ENCODE measurements at places on chromosomes 12 and 14. TPM values are rescaled to one million over a fixed set of nuclear protein-coding genes. Genes with fewer than 3 reads are reported as not detected.

DNA sequence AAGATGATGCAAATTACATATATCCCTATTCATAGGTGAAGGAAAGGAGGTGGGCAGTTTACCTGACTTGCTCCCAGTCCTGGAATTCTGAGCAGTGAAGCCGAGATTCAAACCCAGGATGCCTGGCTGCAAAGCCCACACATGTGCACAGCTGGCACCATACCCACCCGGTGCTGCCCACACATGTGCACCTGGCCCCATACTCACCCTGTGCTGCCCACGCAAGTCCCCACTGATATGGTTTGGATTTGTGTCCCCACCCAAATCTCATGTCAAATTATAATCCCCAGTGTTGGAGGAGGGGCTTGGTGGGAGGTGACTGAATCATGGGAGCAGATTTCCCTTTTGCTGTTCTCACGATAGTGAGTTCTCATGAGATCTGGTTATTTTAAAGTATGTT lies 179.2 kb upstream of the C14orf180 start:
- H3K4me3 ChIP-seq: no peak overlapping the region
- H3K36me3 ChIP-seq: no peaks in the 10 kb centered on the region
- H3K27ac ChIP-seq: no peak overlapping the region
- H3K4me1 ChIP-seq: no peaks in the 10 kb centered on the region

DNA sequence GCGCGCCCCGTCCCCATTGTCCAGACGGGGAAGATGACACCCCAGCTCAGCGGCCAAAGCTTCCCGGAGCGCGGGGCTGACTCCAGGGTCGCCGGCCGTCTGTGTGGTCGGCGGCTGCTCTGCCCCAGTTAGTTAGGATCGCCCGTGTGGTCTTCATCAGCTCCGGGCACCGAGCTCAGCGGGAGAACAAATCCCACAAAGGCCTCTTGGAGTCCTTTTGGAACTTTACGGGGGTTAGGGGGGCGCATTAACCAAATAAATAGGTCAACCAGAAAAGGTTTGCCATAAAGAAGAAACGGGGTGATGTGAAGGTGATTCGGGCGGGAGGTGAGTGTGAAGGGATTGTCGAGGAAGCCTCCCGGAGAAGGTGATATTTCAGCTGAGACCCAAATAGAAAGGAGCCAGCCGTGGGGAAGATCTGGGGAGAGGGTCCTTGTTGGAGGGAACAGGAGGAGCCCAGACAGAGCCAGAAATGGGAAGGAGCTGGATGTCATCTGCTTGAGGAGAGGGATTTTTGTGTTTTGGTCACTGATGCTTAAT lies 697 bp downstream of the ATP6V0A2 start:
- no peaks in the 10 kb centered on the region for H3K36me3 ChIP-seq
- no peaks in the 10 kb centered on the region for H3K27me3 ChIP-seq
- no peak for DNase-seq
- peaks cover 4% of the 10 kb centered on the region for H3K4me1 ChIP-seq
- peak overlapping the region; percentile 74 for H3K27ac ChIP-seq

The GPRC5A gene
- 0.33 TPM for total RNA-seq

GRCh38 chr12:110638796-110639195 lies 24.9 kb downstream of the TCTN1 start:
- no peaks in the 10 kb centered on the region for H3K27me3 ChIP-seq
- no peak overlapping the region for H3K4me3 ChIP-seq
- H3K27ac ChIP-seq: no peak overlapping the region
- H3K4me1 ChIP-seq: no peaks in the 10 kb centered on the region
- H3K36me3 ChIP-seq: no peaks in the 10 kb centered on the region
- no peak for DNase-seq

GRCh38 chr12:49568442-49569162 lies 660 bp upstream of the MCRS1 start:
- H3K27ac ChIP-seq: no peak overlapping the region
- DNase-seq: no peak
- H3K4me1 ChIP-seq: peaks cover 21% of the 10 kb centered on the region
- peak overlapping the region; percentile 80 for H3K4me3 ChIP-seq
- no peaks in the 10 kb centered on the region for H3K27me3 ChIP-seq

DNA sequence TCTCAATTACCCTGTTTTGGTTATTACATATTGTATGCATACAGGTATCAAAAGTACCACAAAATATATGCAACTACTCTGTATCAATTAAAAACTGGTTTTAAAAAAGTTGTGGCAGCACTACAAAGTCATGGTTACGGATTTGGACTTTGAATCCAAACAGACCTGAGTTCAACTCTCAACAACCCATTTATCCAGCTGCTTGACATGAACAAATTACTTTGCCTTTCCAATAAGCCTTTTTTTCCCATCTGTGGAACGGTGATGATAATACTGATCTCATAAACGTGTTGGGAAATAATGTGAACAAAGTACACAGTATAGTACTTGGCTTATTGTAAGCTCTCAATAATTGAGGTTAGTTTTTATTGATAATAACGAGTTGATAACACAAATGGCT lies 85.0 kb downstream of the MNAT1 start:
- DNase-seq: no peak
- H3K27me3 ChIP-seq: no peaks in the 10 kb centered on the region
- H3K27ac ChIP-seq: no peak overlapping the region

The CRIP2 gene
- total RNA-seq: 71.2 TPM

DNA sequence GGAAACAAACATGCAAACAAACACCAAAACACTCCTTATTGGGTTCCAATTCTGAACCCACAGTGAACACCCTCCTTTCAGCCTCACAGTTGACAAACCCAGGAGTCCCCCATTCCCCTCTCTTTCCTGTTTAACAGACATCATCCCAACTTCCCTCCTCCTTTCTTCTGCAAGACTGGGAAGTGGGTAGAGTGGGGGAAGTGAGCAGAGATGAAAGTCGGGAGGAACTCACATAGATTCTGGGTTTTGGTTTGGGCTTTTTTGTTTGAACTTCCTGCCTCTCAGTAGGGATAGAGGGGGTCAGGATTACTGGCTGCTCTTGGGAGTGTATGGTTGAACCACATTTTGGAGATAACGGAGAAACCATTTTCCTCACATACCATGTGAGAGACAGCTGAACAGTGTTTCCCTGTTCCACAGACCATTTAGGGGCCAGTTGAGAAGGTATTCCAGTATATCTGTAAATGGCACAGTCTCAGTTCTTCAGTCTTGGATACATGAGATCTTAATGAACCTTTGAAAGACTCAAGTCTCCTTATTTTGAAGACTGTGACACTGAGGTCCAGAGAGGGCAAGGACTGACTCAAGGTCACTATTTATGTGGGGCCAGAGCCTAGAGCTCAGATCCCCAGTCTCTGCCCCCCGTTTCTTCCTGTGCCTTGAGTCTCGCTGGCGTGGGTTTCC lies 3.9 kb upstream of the GPR84 start:
- H3K4me3 ChIP-seq: peak overlapping the region; percentile 40
- no peaks in the 10 kb centered on the region for H3K27me3 ChIP-seq
- no peak overlapping the region for H3K27ac ChIP-seq
- H3K36me3 ChIP-seq: no peaks in the 10 kb centered on the region
- DNase-seq: no peak

GRCh38 chr12:124297856-124298255 lies 3.0 kb downstream of the RFLNA start:
- peaks cover 5% of the 10 kb centered on the region for H3K27me3 ChIP-seq
- DNase-seq: no peak
- no peaks in the 10 kb centered on the region for H3K36me3 ChIP-seq

The TMEM229B gene
- 27.8 TPM for total RNA-seq

The PIP4P1 gene
- total RNA-seq: 21.7 TPM

DNA sequence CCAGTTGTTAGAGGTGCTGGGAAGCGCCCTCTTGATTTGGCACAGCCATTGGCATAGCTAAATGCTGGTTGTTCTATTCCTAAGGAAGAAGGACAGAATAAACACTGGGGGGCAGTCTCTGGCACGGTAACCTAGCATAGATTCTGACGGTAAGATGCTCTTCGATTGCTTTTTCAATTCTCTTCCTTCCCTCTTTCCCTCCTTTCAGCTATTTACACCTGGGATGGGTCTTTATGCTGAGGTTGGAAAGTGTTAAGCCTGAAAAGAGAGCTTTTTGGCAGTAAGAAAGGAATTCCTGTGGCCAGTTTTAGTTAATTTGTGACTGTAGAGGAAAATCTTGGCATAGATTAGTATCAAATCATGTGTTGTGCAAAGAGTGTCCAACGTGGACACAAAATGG lies 162.8 kb downstream of the SNAPC1 start:
- H3K27ac ChIP-seq: no peak overlapping the region
- no peak for DNase-seq
- H3K4me3 ChIP-seq: no peak overlapping the region
- no peaks in the 10 kb centered on the region for H3K36me3 ChIP-seq
- H3K4me1 ChIP-seq: no peaks in the 10 kb centered on the region

GRCh38 chr12:74049348-74049747 lies 488.3 kb upstream of the ATXN7L3B start:
- no peak overlapping the region for H3K27ac ChIP-seq
- DNase-seq: no peak
- H3K36me3 ChIP-seq: no peaks in the 10 kb centered on the region
- H3K4me3 ChIP-seq: no peak overlapping the region
- H3K4me1 ChIP-seq: no peaks in the 10 kb centered on the region

GRCh38 chr12:25801734-25802133 lies 156.7 kb upstream of the RASSF8 start:
- H3K4me3 ChIP-seq: no peak overlapping the region
- H3K4me1 ChIP-seq: peaks cover 10% of the 10 kb centered on the region
- no peak for DNase-seq

DNA sequence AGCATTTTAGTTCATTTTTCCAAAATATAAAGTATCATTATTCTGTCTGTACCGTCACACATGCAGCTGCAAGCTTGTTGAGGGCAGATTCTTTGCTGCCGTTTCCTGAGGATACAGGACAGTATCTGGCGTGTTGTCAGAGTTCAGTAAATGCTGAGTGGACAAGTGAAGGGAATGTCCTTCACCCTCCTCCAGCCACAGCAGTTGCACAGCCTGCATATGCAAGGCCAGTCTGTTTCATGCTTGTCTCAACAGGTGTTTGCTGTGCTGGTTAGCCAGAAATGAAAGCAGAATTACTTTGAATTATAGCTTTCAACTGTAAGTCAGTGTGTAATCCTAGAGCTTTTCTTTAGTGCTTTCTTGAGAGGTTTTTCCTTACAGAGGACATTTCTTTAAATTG lies 36.5 kb downstream of the TDP1 start:
- no peaks in the 10 kb centered on the region for H3K4me1 ChIP-seq
- peak; percentile 24 for DNase-seq
- no peak overlapping the region for H3K4me3 ChIP-seq

The LETMD1 gene
- total RNA-seq: 82.4 TPM

DNA sequence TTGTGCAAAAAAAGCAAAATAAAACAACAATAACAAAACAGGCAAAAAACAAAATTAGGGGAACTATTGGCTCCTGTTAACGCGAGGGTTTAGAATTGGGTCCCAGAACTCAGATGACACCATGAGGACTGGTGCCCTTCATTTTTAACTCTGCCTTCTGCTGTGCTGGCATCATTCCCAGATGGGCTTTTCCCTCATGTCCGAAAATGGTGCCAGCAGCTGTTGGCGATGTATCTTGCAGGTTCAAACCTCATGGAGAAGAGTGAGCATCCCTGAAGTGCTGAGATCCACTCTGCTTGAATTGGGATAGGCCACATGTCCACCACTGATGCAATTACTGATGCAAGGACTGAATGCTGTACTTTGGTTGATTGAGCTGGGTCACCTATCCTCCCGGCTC lies 61.1 kb downstream of the MYRFL start:
- H3K4me1 ChIP-seq: peaks cover 8% of the 10 kb centered on the region
- no peak overlapping the region for H3K27ac ChIP-seq
- no peaks in the 10 kb centered on the region for H3K27me3 ChIP-seq
- no peak for DNase-seq

DNA sequence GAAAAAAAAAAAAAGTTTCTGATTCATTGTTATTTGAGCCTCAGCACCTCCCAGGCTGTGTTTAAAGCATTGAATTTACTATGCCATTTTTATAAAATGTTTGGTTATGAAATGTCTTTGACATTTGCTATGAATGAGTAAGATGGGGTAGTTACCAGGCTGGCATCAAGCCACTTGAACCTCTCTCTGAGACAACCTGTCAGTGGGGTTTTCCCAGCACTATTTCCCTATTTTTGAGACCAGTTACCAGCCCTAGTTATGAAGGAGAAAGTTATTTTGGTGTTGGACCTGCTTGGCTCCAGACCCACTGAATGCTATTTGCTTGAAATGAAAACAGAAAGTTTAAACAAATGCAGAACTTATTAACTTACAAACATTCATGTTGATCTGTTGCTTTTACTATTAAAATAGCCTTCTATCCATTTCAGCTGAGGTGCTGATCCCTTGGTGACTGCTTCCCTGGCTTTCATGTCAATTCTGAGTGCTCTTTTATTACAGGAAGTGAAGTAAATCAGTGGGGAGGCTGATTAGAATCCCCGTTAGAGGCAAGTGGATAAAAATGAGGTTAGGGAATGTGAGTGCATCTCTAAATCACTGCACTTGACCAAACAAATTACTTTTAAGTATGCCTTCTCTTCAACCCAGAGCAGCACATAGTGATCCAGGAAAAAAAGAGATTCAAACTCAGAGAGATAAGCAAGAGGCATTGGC lies 37.8 kb downstream of the LLPH start:
- H3K4me3 ChIP-seq: no peak overlapping the region
- DNase-seq: peak; percentile 28
- H3K27ac ChIP-seq: no peak overlapping the region
- H3K27me3 ChIP-seq: peaks cover 4% of the 10 kb centered on the region

DNA sequence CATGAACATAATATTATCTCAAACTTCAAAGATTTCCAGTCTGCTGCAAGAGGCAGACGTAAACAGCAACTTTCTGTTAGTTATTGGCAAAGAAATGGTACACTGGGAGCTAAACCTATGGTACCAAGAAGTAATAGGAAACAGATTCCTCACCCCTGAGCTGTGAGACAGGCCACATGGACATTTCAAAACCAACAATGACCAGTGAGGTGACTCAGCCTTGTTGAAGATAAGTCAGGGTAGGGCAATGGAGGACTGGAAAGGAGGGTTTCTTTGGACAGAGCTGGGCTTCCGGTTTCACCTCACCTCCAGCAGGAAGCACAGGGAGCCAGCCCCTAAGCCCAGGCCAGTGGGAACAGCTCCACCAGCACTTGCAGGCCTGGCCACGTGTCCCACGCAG lies 1320.5 kb downstream of the AACS start:
- no peak for DNase-seq
- H3K4me1 ChIP-seq: no peaks in the 10 kb centered on the region
- H3K27me3 ChIP-seq: no peaks in the 10 kb centered on the region
- no peak overlapping the region for H3K27ac ChIP-seq

- H3K4me1 ChIP-seq: peaks cover 21% of the 10 kb centered on the region
- H3K27me3 ChIP-seq: no peaks in the 10 kb centered on the region
- H3K27ac ChIP-seq: no peak overlapping the region
- no peak for DNase-seq
Observed at GRCh38 chr12:103813949-103814348, 27.1 kb downstream of the NT5DC3 start.

The IQSEC3 gene
- 0.23 TPM for total RNA-seq

All from adrenal gland (tissue), 19 donors.